Left kidney (tissue), 8 donors: ENCODE measurements at places on chromosomes 3 and 15.

GRCh38 chr3:120743556-120744195 is 1.1 kb downstream of the GTF2E1 start:
- no peak for DNase-seq

DNA sequence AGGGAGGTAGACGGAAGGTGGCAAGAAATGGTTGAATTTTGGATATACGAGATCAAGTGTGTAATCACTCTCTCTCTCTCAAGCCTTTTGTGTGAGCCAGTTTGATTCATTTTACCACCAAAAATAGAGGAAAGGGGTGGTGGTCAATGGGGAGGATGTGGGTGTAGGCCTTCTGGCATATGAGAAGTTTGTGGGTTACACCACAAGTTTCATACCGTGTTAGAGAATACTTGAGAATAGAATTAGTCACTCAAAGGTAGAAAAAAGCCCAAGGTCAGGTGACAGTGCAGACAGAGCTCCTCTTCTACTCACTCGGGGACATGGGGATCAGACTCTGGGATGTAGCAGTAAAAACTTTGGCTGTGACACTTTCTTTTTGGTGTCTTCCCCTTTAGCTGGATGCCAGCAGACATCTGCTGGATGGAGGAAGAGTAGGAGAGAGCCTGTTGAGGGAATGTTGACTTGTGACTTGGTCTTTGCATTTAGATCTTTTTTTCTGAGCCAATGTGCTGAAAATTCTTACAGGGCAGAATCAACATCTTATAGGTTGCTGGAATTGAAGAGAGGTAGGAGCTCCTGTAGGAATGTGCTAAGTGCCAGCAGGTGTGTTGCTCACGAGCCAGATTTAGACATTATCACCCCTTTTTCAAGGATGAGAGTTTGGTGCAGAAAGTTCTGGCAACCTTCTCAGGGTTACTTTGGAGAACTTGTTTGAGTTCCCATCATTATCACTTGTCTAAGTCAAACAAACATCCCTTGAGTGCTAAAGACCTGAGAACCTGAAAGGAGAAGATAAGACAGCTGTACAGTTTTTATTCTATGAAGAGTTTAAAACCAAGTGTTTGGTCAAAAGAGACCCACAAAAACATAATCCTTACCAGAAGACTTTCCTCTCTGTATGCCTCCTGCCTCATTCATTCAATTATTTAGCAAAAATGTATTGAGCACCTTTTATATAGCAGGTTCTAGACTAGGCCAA is 43.9 kb upstream of the RYK start:
- no peak for DNase-seq

DNA sequence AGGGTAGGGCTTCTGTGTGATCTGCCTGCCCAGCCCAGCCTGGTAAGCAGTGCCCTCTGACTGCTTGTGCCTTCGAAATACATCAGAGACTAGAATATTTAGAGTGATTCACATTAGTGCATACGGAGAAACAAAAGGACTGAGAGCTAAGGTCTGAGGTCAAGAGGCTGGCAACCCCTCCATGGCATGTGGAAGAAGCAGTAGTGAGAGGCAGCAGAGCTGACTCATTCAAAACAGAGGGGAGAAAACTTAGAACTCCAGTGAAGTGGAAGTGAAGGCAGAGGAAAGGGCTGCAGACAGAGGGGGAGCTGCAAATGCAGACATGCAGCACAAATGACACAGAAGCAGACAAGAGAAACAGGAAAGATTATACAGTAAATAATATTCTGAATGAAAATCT is 61.6 kb downstream of the ULK4 start:
- no peak for DNase-seq

DNA sequence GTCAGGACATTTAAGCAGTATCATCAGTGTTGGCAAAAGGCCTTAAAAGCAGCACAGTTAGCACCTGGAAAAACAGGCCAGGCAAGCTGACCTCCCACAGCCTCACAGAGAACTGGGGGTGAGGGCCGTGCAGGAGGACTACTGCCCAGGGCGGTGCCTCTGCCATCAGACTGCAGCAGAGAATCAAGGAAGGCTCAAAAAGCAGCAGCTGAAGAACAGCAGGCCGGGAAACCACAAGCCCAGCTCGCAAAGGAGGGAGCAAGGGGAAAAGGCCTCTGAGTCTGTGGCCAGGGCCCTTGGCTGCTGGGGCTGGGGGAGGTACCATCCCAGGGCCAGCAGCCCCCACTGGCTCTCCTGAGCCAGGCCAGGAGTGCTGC is 84.2 kb downstream of the SEC22A start:
- DNase-seq: no peak
